Activated CD8-positive, alpha-beta memory T cell treated with anti-CD3 and anti-CD28 coated beads for 4 hours (primary cell): ENCODE measurements at places on chromosomes 7 and 10.

GRCh38 chr10:83724471-83725241, 414.7 kb upstream of the GHITM start:
- DNase-seq: no peak

DNA sequence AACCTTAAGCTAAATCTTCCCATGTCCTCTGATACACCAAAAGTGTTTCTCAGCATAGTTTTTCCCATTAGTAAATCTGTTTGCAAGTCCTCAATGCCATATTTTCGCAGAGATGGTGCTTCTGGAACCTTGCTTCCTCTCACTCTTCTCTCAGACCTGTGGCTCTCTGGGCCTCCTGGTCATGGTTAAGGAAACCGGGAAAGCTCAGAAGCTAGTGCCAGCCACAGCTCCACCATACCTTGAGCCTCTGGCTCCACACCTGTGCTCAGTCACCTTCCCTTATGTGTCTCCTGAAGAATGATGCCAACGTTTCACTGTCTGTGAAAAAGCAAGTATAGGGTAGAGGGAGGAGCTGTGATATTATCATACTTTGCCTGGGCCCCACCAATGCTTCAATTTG, 149.6 kb downstream of the CYP26A1 start:
- no peak for DNase-seq

- no peak for DNase-seq
Measured at GRCh38 chr7:1569016-1569415, 816 bp downstream of the PSMG3 start.

DNA sequence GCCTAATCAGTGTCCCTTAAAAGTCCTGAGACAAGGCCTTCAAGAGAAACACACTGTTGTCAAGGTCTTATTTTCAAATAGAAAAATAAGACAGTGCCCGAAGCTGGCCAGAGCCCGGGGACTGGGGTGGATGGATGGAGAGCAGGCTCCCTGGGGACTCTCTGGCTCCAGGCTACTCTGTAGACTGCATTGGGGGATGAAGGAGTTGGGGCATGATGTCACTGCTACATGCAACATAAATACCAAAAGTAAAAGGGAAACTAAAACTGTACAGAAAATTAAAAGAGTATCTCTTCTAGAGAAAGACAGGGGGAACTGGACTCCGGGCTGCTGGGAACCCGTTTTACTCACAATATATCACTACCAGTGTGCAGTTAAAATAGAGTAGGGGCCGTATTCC, 629.8 kb downstream of the KCNMA1 start:
- no peak for DNase-seq

DNA sequence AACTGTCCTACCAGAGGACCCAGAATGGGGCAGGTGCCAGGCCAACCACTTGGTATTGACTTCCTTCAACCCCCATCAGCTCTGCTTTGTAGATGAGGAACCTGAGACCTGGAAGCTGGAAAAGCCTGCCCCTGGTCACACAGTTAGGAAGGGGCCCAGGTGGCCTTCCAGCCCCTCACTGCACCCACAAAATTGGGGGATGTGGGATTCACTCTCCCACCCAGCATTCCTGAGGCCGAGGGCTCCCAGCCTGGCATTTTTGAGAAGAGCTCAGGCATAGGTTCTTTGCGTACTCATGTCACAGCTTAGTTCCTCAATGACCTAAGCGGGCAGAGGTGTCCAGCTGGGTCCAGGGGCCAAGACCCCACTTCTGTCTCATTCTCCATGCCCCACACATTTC, 46.1 kb downstream of the EBF3 start:
- DNase-seq: no peak

- no peak for DNase-seq
Measured at GRCh38 chr10:129809841-129810240, 154.2 kb downstream of the EBF3 start.

DNA sequence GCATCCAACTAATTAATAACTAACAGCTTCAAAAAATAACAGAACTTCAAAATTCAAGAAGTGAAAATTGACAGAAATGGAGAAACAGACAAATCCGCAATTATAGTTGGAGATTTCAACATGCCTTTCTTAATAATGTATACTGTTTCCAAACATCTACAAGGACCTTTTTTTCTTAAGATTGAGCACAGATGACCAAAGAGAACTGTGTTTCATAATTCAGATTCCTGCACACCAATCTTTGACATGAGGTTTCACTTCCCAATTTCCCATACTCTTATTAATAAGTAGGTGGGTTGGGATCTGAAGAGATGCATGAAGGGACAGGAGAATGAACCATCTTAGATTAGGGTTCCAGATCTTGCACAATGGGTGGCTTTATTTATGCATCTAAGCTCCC, 24.9 kb upstream of the GIMAP7 start:
- no peak for DNase-seq

GRCh38 chr10:98436704-98437103, 10.0 kb downstream of the HPS1 start:
- no peak for DNase-seq

DNA sequence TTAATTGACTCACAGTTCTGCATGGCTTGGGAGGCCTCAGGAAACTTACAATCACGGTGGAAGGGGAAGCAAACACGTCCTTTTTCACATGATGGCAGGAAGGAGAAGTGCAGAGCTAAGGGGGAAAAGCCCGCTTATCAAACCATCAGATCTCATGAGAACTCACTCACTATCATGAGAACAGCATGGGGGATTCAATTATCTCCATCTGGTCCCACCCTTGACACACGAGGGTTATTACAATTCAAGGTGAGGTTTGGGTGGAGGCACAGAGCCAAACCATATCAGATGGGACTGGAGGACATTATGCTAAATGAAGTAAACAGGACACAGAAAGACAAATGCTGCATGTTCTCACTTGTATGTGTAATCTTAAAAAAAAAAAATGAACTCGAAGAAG, 141.4 kb upstream of the HABP2 start:
- DNase-seq: no peak

DNA sequence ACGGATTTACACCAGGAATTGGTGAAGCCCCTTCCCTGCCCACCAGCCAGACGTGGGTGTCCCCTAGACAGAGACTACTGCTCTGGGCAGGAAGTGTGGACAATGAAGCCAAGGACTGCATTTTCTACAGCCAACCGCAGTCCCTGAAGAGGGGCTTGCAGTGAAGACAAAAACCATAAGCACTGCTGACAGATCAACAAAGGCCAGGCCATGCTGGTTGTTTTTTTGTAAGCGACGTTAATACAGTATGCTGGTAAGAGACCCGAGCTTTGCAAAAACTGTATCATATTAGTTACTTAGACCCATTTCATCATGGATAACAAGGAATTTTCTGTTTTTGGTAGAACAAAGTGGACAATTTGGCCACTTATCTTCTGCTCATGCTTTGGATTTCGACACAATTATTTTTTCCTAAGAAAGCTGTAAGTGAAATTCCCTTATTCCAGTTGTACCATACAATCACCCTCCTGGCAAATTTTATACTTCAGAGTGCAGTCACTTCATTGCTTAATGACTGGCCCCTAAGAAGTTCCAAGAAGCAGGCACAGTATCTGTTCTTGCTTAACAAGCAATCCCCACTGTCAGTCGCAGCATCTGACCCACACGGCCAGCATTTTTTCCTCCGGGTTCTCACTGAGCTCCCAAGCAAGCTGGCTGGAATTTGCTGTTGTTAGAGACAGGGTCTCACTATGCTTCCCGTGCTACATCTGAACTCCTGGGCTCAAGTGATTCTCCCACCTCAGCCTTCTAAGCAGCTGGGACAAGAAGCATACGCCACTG, 163.5 kb downstream of the PARD3 start:
- no peak for DNase-seq

- no peak for DNase-seq
Measured at GRCh38 chr7:55299273-55299967, 65.7 kb upstream of the LANCL2 start.
